ENCODE measurements at places on chromosomes 6 and 20.

DNA sequence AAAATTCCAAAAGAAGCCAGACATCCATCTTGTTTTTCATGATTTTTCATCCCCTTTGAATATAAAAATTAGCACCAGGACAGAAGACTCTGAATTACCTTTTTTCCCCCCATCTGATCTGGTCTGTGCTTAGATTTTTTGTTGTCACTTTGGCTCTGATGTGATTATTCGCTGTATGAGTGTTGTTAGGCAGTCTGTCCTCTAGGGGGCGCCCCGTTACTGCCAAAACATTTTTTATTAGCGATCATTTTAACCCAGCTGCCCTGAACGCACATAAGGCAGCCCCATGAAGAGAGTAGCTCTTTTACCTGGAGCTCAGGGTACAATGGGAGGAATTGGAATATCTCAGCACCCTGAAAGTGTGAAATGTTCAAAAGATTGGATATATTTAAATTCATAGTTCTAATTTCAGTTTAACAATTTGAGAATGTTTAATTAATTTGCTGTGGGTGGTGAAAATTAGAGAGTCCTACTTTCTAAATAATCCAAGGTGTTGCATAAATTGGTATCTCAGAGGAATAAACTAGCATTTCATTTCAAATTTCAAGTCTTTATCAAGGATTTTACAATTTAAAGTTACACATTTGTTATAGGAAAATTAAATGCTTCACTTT, 60.8 kb downstream of the PRPH2 start:
- peak; percentile 40 for DNase-seq

- no peak for DNase-seq
These were observed 133.8 kb downstream of the GMPR start for GRCh38 chr6:16372029-16372776.

DNA sequence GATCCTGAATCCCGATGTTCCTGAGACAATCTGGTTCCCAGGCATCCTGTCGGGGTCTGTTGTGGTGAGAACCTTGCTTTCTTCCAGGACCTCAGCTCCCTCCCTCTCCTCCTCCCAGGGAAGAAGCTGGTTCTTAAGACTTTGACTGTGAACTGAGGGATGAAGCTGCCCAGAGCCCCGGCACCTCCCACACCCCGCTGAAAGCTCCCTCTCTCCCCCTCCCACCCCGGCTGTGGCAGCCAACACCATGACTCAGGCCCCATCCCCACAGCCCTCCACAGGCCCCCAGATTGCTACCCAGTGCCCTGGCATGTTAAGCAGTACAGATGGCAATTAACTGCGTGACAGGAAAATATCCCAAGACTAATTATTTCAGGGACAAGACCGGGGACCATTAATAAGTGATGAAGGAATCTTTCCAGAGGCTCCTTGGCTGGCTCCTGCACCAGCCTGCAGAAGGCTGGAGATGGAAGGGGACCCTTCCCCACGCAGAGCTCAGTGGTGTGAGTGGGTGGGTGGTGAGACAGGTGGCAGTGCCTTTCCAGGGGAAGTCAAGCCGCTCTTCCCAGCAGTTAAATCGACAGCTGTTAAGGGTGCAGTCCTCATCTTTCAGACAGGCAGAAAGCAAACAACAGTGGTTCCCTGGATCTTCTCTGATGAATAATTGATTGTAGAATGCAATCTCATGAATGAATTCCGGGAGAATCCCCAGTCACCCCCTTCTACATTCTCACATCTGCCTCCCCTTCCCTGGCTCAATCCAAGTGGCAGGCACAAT, 237.9 kb downstream of the LRFN2 start:
- no peak for DNase-seq

DNA sequence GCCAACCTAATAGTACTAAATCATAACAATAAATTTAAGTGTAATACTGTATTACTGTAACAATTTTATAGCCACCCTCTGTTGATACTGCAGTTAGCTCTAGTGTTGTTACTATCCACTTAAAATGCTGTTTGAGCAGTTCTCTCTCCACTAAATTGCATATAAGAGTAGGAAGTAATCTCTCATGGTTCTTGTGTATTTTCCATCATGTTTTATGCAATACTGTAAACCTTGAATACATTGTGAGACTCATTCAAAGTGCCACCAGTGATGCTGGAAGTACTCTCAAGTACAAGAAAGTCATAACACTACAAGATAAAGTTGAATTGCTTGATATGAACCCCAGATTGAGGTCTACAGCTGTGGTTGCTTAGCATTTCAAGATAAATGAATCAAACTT, 65.5 kb downstream of the WASF1 start:
- no peak for DNase-seq

DNA sequence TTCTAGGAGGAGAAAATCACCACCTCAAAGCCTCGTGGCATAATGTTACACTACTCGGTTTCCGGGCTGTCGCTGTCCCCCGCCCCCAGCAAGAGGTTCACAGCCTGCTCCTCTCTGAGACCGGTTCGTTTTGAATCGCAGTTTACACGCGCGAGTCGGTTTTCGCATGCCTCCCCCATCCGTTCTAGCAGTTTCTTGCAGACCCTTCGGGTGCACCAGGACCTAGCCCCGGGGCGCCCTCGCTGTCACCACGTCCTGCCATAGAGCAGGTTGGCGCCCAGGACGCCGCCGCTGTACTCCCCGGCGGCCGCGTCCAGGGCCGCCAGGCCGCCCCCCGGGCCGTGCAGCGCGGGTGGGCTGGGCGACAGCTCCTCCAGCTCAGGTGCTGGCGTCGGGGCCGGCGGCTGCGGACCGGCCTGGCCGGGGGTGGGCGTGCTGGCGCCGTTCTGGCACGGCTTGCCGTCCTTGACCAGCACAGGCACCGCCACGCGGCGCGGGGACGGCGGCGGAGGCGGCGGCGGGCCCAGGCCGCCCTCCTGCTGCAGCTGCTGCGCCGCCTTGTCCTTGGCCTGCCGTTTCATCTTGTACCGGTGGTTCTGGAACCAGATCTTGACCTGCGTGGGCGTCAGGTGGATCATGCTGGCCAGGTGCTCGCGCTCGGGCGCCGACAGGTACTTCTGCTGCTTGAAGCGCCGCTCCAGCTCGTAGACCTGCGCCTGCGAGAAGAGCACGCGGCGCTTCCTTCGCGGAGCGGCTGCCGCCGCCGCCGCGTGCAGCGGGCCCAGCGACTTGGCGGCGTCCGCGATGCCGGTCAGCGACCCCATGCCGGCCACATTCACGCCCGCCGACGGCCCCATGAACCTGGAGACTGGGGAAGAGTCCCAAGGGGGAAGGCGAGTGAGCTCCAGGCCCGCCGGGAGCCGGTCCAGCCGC, 1.4 kb downstream of the NKX2-4 start:
- no peak for DNase-seq

DNA sequence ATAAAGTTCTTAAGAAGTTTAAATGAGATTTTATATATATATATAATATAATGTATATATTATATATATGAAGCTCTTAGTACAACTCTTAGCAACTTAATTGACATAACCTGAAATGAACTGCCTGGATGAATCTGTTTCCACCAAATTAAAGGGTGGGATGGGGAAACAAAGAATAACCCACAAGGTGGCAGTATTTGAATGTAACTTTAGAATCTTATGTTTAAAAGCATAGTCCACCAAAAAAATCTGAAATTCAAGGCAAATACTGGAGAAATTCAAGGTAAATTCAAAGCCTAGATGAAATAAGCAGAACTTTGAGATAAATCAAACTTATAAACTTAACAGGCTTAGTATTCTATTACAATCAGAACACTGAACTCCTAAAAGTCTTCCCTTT, 4.4 kb upstream of the IBTK start:
- no peak for DNase-seq

- no peak for DNase-seq
These were observed 365.2 kb downstream of the PAX1 start for GRCh38 chr20:22070610-22071058.

DNA sequence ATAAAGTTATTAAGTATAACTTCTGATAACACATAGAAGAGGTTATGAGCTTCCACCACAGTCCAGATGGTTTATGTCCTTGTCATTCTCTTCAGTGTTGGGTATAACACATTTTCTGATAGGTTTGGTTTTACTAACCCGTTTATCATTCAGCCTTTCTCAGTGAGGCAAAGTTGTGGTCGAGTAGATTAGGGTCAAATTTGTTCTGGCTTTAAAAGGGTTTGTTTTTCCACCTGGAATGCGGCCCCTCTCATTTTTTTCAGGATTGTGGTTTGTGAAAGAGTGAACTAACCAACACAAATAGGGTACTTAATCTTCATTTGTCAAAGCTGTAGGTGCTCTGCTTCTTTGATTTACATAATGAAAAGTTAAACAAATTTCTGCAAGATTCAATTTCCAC, 204.2 kb upstream of the ASCC3 start:
- DNase-seq = no peak

DNA sequence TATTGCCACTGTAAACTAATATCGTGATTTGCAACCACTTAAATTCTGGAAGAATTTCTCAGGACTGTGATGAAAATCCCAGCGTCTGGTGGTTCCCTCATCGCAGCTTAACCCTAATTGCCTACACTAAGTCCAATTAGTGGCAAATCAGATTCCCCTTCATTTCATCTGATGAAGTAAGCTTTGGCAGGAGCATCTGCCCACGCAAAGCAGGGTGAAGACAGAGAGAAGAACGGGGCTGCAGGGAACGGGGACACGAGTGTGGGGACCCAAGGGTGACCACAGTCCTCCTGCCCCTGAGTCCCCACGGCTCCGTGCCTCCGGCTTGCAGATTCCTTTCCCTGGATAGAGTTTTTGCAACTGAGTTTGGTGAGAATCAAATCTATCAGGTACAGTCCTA, 159.5 kb downstream of the LY86 start:
- DNase-seq = no peak

GRCh38 chr6:84853901-84854300, 89.5 kb upstream of the TBX18 start:
- DNase-seq = no peak

DNA sequence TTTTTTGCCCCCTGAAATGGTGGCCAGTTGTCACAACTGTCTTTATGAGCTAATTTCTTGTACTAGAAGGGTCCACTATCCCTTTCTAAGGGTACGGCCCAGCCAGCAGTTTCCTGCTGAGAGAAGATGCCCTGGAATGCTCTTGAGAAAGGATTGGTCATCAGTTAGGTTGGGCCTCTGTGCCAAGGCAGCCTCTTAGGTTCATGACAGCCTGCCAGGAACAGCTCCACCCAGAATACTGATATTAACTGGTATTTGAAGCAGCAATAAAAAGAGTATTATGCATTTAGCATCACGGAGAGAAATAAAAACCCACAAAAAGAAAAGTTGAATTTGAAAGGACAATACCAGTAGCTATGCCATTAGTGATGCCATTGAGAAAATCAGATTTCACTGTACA, 9.0 kb upstream of the HINT3 start:
- DNase-seq = no peak

DNA sequence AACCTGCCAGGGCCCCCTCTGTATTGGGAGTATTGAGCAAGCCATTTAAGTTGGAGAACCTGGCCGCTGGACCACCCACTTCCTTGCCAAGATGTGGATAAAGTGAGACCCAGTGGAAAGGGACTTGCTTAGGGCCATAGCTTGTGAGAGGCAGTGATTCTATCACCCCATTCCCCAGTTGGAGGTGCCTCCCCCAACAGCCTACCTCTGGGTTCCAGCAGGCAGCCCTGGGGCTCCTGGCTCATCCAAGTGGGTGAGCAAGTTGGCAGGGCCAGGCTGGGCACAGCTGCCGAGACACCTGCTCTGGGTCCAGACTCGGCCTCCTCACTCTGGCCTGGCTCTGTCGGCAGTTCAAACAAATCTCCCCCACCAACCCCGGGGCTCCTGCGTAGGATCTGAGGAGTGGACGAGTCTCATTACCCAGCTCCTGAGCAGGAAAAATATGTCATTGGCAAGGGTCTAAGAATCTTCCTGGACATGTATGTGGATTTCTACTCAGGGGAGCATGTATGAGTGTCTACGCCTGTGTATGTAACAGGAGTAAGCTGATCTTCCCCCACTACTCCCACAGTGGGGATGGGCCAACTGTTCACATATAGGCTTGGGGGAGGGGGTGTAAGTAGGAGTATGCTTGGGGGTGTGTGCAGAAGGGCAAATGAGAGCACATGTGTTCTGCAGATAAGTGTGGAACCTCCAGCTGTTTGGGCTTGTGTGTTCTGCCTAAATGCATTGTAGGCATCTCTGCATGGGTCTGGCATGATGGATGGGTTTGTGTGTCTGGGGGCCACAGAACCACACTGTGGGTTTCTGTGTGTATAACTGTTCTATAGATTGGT, 1.9 kb downstream of the ID1 start:
- no peak for DNase-seq

GRCh38 chr6:138562691-138563090, 63.4 kb upstream of the NHSL1 start:
- no peak for DNase-seq

- DNase-seq = no peak
These were observed 4.0 kb upstream of the CST1 start for GRCh38 chr20:23754731-23755130.

DNA sequence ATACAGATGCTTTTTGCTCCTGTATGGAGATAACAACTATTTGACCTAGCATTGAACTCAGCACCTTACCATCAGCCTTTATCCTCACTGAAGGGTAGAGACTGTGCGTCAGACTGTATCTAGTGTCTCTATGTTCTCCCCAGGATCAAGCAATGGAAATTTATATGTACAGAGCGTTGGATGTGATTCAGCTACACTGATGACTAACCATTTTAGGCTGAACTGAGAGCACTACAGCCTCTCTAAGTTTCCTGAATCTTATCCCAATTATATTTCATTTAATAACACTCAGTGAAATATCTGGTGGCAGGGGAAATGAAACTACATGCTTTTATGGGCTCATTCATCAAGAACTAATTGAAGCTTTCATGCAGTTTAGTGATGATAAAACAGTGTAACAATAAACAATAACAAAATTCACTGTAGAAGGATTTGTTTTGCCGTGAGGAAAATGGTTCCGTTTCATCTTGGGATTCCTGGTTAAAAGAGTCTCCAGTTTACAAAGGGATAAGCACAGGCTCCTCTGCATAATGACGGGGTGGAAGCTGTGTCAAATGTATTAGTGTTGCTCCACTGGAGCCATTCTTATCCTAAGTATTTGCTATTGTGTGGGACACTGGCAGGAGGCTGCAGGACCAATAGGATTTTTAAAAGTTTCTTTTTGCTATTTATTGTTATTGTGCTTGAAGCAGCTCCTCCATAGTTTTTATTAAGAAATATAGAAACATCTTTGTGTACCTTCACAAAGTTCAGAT, 567.6 kb upstream of the MMS22L start:
- DNase-seq = no peak

DNA sequence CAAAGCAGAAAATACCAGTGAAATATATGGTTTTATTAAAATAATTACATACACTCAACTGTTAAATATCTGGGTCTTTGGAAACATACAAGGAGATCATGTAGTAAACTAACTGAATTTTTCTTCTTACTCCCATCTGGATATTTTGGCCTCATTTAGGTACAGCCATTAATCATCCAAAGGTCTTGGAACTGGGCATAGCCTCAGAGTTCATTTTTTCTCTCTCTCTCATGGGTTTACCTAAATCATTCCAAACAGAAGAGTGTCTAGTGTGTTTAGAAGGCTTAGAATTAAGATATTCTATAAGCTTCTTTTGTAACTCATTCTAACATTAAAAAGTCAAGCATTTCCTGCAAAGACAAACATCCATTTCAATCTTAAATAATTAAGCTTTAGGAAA, 79.4 kb downstream of the HMGCLL1 start:
- DNase-seq = no peak
